M059J (cell line): ENCODE measurements at places on chromosomes 7 and 10.

GRCh38 chr10:127987467-127988380 lies 80.8 kb downstream of the PTPRE start:
- DNase-seq, result peak; percentile 37

DNA sequence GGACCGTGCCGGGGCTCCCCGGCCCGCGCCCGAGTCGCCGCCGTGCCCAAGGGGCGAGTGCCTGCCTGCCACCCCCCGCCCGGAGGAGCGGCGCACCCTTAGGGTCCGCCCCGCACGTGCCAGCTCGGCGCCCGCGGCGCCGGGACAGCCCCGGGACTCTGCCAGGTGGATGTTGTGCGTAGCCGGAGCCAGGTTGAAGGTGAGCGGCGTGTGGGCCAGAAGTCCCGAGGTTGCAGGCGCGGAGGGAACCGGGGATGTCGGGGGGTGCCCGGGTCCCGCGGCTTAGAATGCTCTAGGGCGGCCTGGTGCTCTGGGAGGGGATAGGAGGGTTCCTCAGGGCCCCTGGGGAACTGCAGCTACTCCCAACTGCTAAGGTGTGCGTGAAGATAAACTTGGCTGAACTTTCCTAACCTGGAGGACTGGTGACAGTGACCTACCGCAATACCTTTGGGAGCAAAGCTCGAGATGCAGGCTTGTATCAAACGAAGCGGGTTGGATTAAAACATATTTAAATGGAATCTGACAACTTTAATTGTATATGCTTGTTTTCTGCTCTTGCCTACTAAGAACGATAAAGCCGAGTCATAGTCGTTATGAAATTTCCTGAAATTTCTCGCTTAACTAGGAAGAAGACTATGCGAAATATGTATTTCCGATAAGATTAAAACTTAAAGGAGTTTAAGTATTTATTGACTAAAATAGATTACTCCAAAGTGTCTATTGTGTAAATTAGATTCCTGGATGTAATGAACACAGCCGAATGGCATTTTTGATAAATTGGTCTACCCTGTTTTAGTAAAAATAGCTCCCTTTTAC lies at the start of gene CUX1:
Gene CUX1, plus strand, starts transcription at position 156 of the 816 bp plus-strand sequence. Its CDS starts 14 bp downstream, at position 170.
- DNase-seq, result peak; percentile 20

DNA sequence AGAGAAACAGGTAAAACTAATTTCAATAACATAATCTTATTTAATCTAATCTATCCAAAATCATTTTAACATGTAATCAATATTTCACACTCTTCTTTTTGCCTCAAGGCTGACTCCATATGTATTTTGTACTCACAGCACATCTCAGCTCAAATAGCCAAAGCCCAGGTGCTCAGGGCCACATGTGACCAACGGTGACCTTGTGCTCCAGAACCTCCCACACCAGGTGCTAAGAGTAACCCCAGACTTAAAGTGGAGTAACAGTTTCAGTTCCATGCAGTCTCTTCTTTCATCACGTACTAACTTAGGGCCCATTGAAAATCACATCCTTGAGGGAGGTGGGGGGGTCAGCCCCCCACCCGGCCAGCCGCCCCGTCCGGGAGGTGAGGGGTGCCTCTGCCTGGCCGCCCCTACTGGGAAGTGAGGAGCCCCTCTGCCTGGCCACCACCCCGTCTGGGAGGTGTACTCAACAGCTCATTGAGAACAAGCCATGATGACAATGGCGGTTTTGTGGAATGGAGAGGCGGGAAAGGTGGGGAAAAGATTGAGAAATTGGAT lies 47.3 kb downstream of the NCAPG2 start:
- no peak for DNase-seq

DNA sequence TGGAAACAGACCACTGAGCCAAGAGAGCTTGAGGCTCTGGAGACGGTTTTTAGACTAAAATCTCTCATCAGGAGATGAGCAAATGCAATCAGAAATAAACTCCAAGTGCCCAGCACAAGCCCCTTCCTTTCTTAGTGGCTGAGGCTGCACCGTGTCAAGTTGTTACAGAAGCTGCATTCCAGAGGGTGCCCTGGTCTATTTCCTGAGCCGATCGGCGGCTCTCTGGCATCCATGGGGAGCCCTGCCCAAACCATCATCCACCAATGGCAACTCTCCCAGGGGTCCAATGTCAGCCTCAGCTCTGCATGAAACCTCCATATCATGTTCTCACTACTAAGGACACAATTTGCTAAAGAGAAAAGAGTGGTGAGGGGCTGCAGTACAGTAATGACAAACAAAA lies 89.6 kb downstream of the SVIL start:
- DNase-seq, result no peak

- no peak for DNase-seq
These were observed 23.0 kb downstream of the MKI67 start for GRCh38 chr10:128103229-128103714.

- DNase-seq, result no peak
These were observed 7.3 kb downstream of the PGAM2 start for GRCh38 chr7:44057849-44058758.

- DNase-seq, result peak; percentile 60
These were observed 101.4 kb downstream of the SEMA3E start for GRCh38 chr7:83547526-83547925.

DNA sequence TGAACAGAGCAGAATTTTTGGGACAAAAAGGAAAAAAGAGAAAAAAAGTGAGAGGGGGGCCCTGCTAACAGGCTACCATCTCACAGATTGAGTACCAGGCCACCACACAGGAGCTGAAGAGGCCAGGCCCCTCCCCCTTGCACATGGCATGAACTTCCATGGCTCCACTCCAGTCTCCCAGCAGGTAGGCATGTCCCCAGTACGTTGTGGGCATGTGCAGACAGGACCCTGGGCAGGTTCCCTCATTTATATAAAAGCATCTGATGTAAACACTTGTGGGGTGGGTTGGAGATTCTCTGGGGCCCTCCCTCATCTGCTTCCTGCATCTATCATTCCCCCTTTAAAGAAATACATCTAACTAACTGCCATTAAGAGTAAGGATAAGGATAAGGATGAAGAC lies 45.0 kb upstream of the AKR1C1 start:
- DNase-seq, result no peak

DNA sequence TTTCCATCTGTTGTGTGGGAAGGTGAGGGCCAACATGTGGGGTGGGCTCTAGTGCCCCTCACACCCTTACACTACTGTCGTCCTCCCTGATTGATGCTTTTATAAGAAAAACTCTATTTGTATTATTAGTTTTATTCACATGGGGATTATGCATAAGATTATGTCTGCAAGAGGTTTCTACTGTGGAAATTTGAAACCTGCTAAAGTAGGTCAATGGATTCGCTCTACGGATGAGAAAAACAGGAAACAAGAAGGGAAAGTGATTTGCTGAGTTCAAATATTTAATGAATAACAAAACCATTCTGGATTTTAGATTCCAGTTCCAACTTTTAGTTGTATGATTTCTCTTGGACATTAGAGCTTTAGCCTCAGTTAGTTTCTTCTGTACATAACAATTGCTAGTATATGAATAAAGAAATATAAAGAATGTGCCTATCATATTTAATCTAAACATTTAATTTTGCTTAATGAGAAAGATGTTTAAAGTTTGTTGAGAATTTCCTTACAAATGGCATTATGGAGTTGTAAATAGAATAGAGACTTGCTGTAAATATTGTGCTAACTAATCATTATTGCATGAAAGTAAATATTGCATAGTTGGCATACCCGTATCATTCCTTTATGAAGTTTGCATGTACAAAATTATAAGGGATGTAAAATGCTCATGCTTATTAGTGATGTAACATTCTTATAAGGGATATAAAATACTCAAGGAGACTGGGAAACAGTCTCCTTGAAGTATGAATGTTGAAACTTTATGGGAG lies 193.8 kb downstream of the THSD7A start:
- DNase-seq, result no peak

DNA sequence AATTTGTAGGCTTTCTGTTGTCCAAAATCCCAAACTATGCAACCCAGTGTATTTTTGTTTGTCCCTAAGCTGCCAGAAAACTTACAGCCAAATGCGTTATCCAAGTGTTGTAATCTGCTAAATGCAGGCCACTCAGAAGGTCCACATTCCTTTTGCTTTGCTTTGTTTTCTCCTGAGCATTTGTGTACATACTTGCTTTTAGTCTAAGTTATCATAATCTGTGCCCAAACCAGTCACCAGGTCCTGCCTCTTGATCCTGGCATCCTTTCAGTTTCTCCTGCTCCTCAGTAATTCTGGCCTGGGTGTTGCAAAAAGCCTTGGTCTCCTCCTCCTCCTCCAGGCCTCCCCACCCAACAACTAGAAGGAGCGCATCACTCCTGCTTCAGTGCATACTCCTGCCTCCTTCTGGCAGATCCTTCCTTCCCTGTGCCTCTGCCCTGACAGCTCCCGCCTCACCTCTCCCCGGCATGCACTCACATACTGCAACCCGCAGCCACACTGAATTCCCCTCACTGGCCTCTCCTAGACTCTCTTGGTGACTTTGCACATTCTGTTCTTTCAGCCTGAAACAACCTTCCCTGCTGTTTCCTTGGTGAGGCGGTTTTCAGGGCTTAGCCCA lies 2.3 kb downstream of the DENND2A start:
- peak; percentile 57 for DNase-seq

DNA sequence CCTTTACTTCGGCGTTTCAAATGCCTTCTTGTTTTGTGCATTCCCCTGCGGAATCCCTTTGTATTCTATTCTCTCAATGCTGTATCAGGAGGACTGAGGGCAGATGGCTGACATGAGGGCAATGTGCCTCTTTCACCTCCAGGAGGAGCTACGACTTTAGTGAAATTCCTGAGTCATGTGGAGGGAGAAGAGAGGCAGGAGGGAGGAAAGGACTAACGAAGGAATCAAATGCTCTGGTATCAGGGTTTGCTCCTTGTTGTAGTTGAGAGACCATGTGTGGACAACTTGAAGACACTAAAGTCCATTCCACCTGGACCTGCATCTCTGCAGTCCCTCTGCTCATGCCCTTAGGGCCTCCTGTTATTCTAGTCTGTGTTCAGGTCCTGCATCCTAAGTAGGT lies 40.2 kb upstream of the PRSS58 start:
- DNase-seq, result peak; percentile 26

- no peak for DNase-seq
These were observed 11.9 kb upstream of the FRMPD2 start for GRCh38 chr10:48286356-48286755.

GRCh38 chr10:16966991-16967865 lies 150.0 kb upstream of the RSU1 start:
- peak; percentile 74 for DNase-seq

GRCh38 chr7:149743476-149744255 lies 29.7 kb downstream of the ZNF467 start:
- DNase-seq, result peak; percentile 22

- DNase-seq, result peak; percentile 54
These were observed 5.1 kb downstream of the CCDC71L start for GRCh38 chr7:106655703-106656498.

- DNase-seq, result no peak
These were observed 6.2 kb downstream of the WNT8B start for GRCh38 chr10:100468978-100469377.

GRCh38 chr10:83605783-83606630 lies 533.3 kb upstream of the GHITM start:
- DNase-seq, result peak; percentile 19

DNA sequence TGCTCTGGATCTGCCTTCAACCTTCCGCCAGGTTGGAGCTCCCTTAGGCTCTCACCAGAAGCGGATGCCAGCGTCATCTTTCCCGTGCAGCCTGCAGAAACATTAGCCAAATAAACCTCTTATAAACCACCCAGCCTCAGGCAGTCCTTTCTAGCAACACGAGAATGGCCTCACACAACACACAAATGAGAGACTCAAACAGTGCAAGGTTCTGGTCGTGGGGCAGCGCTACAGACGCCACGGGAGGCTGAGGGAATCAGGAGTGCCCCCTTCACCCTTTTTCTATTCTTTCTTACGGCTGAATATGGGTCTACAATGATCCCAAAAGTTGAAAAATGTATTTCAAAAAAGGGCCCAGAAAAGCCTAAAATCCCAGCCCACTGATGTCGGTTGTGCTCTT lies 96.4 kb downstream of the FOXL3 start:
- no peak for DNase-seq

DNA sequence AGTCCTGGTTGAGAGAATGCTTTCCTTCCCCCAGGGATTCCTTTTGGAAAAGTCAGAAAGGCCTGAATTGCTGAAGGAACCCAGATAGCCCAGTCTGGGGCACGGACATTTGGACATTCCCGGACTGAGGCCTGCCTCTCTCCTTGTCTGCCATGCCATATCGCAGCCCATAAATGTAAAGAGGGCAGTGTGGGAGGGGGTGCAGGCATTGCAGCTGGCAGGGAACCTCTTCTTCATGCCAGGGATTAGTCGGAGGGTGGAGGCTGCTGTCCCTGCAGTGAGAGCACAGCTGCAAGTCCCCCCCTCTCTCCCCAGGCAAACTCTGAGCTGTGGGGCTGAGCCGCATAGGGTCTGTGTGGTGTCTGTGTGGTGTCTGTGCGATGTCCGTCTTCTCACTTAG lies 486.0 kb upstream of the MKI67 start:
- no peak for DNase-seq

DNA sequence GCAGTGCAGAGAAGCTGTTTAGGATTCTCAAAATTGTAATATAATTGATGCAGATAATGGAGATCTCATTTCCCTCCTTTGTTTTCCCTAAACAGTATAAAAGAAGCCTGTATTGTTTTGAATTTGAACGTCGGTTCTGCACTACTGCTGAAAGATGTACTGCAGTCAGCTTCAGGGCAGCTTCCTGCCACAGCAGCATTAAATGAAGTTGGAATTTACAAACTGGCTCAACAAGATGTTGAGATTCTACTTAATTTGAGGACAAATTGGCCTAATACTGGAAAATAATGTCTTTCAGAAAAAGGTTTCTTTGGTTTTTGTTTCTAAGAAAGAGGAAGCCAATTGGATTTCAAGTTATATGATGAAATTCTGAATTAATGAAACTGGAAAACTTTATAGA lies 14.3 kb downstream of the EFCAB10 start:
- DNase-seq, result no peak

DNA sequence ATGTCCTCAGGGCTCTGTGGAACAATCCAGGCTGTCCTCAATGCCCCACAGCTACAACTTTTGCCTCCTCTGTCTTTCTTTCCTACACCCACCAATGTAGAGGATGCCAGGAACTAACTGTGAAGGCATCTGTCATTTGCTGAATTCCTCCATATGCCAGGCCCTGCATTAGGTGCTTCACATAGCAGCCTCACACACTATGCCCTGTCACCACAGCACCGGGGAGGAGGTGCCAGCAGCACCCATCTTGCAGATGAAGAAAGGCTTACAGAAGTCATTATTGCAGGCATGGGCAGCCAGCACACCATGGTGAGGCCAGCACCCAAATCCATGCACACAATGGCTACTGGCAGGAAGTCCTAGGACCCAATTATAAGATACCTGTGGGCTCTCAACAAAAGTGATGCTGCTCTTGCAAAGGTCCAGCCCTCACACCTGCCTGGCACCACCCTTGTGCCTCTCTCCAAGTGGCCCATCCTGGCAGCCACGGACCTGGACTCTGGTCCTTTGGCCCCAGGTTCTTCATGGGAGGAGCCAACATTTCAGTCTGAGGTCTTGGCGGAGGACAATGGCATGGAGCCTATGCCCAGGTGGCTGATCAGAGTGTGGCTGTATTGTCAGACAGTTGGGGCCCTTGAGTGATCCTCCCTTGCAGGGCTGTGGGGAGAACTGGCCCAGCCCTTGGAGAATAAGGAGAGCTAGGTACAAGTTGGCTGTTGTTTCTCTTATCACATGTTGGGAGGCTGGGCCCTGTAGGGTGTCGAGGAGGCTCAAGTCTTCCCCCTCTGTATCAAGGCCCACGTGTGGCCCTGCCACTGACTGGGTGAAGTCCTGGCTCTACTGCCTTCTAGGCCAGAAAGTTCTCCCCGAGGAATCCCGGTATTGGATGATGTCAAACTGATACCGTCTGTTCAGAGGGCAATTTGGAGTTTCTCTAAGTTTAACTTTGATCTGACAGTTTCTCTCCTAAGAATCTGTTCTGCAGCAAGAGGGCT lies 14.4 kb upstream of the MYL7 start:
- no peak for DNase-seq
